ENCODE measurements at places on chromosomes 11 and 22.

DNA sequence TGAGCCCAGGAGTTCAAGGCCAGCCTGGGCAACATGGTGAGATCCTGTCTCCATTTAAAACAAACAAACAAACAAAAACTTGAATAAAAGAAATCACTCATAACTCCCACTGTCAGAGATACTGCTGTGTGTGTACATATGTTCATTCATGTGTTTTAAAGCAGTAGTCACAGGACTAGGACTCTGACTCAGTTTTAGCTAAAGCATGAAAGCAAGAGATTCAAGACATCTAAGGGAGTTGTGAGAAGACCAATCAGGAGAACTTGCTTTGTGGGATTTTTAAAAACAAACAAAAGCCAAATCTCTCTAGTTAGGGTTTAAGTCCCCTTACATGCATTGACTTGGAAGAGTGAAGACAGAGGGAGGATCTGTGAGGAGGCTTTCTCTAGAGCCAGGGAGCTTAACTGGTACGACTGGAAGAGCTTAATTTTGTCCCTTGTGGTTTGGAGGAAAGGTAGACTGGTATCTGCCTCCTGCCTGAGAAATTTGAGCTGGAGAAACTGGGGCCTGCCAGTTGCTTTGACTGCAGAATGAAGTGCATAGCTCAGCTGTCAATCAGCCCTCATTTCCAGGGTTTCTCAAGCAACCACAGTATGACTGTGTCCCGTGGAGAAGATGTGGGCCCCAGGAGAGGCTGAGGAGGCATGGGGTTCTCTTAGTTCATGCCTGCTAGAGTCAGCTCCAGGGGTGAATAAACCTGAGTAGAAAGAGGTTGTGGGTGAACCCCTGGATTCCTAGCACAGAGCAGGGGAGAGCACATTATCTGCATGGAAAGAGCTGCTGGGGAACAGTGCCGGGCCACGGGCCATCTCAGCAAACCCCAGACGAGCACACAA lies 30.6 kb downstream of the EXPH5 start:
- DNase-seq = no peak

DNA sequence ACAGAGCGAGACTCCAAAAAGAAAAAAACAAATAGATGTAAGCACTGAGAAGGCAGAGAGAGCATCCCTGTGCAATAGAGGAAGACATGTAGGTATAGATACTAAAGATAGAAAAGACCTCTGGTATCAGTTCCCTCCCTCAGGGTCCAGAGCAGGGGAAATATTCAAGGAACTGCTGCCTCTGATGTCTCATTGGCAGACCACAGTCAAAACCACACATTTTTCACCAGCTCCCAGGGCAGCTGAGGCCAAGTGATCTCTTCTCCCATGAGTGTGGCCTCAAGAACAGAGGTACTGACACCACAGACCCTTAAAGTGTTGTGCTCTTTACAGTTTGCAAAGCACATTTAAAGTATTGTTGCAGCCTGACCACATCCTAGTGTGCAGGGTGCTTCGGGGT lies 288.5 kb downstream of the NTM start:
- DNase-seq = no peak

GRCh38 chr22:27726331-27726685 lies 75.2 kb downstream of the MN1 start:
- DNase-seq = no peak

DNA sequence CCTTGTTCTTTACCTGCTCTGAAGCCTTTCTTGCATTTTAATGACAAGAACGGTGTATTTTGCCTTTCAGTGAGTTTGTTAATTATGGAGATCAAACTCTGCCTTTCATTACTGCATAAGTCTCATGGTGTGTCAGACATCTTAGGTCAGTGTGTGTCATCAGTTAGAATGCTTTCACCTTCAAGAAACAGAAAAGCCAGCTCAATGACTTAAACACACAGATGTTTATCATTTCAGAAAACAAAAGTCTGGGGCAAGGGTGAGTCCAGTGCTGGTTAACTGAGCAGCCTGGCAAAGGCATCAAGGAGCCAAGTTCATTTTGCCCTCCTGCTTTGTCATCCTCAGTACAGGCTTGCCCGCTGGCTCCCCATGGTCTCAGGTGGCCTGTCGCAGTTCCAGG lies 54.5 kb downstream of the PACS1 start:
- DNase-seq = peak; percentile 22

- DNase-seq = no peak
These were observed 25.8 kb upstream of the KCNQ1OT1 start for GRCh38 chr11:2725368-2726300.

GRCh38 chr22:49567899-49568750 lies 259.5 kb downstream of the BRD1 start:
- DNase-seq = no peak

DNA sequence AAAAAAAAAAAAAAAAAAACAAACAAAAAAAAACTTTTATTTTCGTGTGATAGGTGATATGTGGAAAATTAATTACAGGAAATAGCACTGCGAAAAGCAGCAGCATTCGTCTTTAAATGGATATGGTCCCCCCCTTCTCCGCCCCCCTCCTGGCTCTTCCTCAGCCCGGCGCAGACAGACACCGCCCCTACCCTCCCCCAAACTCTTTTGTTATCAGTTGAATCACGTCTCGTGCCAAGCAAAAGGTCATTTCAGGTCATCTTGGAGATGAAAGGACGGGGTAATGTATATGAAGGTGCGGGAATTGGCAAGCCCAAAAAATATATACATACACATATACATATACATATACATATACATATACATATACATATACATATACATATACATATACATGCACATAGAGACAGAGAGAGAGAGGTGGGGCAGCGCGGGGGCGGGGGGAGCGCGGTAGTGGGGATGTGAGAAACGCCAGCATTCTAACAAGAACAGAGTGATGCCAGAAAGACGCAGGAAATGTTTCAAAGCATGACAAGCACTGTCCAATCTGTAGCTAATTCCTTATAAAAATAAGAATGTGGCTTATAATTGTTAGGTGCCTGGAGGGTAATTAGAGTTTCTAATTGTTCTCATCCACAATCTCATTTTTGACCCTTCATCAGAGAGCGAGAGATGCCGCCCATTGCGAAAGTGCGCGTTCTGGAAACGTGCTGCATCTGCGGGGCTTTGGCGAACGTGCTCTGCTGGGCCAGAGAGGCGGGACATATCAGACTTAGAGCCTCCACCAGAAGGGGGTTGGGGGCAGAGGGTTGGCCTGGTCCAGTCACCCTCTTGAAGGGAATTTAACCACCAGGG lies 214.5 kb upstream of the UBASH3B start:
- no peak for DNase-seq

- DNase-seq = no peak
These were observed 65.5 kb upstream of the DRD2 start for GRCh38 chr11:113540416-113541330.

- no peak for DNase-seq
These were observed 332.0 kb downstream of the TENM4 start for GRCh38 chr11:79108851-79109250.

DNA sequence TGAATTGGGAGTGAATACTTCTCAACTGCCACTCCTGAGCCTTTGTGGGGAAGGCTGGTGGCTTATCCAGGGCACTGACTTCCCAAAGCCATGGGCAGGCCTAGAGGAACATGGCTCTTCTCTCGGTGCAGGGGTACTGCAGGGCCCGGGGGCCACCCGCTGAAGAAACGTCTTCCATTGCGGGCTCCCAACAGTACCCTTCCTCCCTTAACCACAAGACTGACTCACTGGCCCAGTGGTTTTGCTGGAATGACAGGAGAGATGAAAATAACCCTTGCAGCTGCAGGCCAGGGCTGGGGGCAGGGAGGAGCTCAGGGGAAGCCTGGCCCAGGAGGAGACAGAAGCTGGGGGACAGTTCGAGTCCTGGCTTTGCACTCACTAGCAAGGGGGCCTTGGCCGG lies 13.5 kb downstream of the TXN2 start:
- DNase-seq = peak; percentile 50

GRCh38 chr11:34585304-34585734 lies 35.6 kb upstream of the EHF start:
- DNase-seq = no peak

DNA sequence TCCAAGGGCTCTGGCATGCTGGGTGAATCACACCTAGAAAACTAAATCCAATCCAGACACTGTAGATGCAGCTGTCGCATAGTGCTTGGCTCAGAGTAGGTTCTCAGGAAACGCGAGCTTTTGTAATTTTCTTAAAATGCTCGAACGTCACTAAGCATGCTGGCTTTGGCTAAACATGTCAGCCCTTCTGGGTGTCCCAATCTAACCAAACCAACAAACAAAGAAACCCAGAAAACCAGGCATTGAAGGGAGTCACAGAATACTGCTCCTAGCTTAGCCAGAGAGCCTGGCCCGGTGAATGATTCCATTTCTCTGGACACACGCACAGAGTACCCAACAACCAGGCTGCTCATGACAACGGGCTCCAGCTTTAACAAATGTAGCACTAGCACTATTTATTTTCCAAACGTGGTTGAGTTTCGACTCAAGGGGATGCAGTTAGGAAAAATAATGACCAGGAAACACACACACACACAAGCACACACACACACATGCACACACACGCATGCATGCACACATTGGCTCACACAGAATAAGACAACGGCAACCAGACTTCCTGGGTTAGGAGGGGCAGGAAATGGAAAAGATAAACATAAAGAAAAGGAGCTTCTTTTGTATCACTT lies 492.6 kb downstream of the MIAT start:
- DNase-seq = no peak

- DNase-seq = no peak
These were observed 46.4 kb downstream of the RAB30 start for GRCh38 chr11:83025267-83025704.

- no peak for DNase-seq
These were observed 15.7 kb downstream of the CRTAM start for GRCh38 chr11:122853971-122854446.

GRCh38 chr22:30866216-30866615 lies 102.4 kb downstream of the MORC2 start:
- DNase-seq = no peak

- DNase-seq = no peak
These were observed 121.3 kb downstream of the APOL5 start for GRCh38 chr22:35838855-35839576.

DNA sequence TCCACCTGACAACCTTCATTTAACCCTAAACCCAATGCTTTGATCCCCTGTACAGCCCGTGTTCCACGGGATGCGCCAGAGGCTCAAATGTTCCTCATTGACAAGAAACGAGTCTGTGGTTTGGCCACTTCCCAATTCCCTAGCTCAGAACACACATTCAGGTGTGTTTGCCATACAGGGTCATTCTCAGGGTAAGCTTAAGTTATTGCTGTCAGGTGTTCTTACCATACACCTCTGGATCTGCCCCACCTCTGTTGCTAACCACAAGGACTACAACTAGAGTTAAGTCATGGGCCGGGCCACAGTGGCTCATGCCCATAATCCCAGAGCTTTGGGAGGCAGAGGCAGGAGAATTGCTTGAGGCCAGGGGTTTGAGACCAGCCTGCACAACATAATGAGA lies 45.6 kb upstream of the POLD3 start:
- no peak for DNase-seq

DNA sequence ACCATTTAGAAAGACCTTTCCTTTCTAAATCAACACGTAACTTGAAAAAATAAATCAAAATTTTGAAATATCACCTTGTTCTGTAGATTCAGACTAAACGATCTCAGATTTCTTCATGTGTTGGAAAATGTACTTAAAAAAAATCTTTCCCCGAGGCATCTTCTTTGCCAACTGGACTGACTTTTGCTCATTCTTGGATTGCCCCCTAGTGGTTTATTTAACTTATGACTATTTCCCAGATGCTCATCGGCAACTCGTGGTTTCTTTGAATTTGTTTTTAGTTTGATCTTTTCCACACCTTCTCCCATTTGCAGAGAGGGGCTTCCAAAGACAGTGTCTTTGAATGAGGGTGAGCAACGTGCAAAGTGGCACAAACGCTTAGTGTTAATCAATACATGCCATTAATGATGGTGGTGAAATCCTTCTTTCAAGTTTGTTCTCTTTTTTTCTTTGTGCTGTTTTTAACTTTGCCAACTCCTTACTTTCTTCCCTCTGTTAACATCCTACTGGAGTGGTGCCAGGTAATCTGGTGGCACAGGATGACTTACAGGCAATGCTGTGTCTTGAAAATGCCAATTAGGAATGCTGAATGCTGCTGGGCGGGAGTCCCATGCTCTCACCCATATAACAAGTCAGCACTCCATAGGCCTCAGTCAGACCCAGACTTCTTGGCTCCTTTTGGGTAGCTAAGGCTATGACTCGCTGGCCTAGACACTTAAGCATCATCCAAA lies 18.3 kb downstream of the PRSS23 start:
- no peak for DNase-seq

- no peak for DNase-seq
These were observed 2.7 kb downstream of the LRRC56 start for GRCh38 chr11:539971-540481.

DNA sequence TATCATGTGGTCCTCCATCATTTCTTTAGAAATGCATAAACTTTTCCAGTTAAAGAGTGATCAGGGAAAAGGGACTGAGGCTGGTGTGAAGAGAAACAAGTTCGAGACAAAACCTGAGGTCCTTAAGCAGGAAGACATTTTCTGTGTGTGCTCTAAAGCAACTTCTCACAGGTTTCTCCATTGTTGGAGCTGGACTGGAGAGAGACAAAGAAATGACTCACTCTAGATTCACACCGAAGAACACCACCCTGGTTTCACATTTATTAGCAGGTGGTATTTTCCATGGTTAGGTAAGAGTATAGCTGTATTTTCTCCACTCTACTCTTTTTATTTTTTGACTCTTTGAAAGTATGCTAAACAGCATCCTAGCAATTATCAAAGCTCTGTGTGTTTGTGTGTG lies 736.4 kb downstream of the KCNA4 start:
- DNase-seq = no peak

- DNase-seq = no peak
These were observed 53.8 kb downstream of the BUD13 start for GRCh38 chr11:116718955-116719501.

DNA sequence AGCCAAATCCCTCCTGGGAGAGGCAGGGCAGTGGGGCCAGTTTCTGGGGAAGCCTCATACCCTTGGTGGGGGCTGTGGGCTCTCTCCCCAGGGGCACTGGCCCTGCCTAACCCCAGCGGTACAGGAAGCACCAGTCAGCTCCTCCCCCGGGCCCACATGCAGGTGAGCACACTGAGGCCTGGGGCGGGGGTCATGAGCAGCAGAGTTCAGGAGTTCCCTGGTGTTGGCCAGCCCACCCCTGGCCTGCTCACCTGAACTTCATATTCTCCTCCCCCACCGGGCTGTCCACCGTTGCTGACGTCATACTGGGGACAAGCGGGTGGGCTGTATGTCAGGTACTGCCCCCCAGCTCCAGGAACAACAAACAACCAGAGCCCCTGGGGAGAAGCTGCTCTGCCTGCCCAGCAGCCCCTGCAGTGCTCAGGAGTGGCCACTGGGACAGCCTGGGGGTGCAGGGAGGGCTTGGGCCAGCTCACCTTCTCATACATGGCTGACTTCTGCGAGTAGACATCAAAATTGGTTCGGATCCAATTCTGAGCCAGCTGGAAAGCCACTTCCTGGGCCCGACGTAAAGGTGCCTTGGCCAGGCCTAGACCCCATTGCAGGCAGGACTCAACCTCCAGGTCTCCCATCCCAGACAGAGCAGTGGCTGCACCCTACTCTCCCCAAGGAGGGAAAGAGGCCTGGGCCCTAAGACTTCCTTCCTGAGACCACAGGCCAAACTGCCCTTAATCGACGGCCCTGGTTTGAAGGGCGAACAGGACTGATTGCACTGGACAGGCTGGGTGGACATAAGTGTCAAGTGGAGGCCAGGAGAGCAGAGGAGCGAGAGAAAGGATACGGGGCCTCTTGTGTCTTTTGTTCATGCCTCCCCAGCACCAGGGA lies 20.8 kb downstream of the TREH start:
- DNase-seq = peak; percentile 37

- DNase-seq = no peak
These were observed 26.7 kb upstream of the PICK1 start for GRCh38 chr22:38030311-38031133.
